ENCODE measurements at places on chromosomes 4 and X. TPM values are rescaled to one million over a fixed set of nuclear protein-coding genes. Genes with fewer than 3 reads are reported as not detected.

Gene XAGE1A
- total RNA-seq, result not detected

Gene PCYT1B
- total RNA-seq, result 4.1 TPM

Gene CYTL1
- 1.6 TPM for total RNA-seq

Gene CXCL13
- not detected for total RNA-seq

Gene RPS6KA6
- total RNA-seq, result 8.0 TPM

Gene KLHL13
- 6.9 TPM for total RNA-seq

Gene ZC4H2
- total RNA-seq, result 9.8 TPM

Gene MAGEA10
- total RNA-seq, result not detected

Gene EREG
- total RNA-seq, result 0.15 TPM

Gene S100G
- not detected for total RNA-seq

Gene FAM236B
- not detected for total RNA-seq

Gene AREG
- 11.1 TPM for total RNA-seq

Gene RBM46
- total RNA-seq, result not detected

Gene PPP3CA
- total RNA-seq, result 41.7 TPM

Gene MGST2
- 64.9 TPM for total RNA-seq

Gene LINC00632
- total RNA-seq, result 59.4 TPM

Gene PLP1
- 2.2 TPM for total RNA-seq

Gene GALNTL6
- total RNA-seq, result 0.11 TPM

Gene CDX4
- not detected for total RNA-seq

Gene ODAM
- total RNA-seq, result not detected

Gene DDX53
- total RNA-seq, result not detected

Gene FAM149A
- total RNA-seq, result 14.6 TPM
